Right ventricle myocardium inferior (tissue), 1 donor: ENCODE measurements at places on chromosomes 12 and 14. TPM values are rescaled to one million over a fixed set of nuclear protein-coding genes. Genes with fewer than 3 reads are reported as not detected.

Gene EPYC
- total RNA-seq, result not detected

Gene KLHDC1
- total RNA-seq, result 7.1 TPM

Gene CDCA3
- 1.2 TPM for total RNA-seq

Gene CELA1
- total RNA-seq, result not detected

Gene LRP1-AS
- total RNA-seq, result not detected

Gene SMAGP
- 3.8 TPM for total RNA-seq

Gene INSM2
- not detected for total RNA-seq

Gene THTPA
- total RNA-seq, result 16.0 TPM

Gene TAS2R10
- total RNA-seq, result not detected

DNA sequence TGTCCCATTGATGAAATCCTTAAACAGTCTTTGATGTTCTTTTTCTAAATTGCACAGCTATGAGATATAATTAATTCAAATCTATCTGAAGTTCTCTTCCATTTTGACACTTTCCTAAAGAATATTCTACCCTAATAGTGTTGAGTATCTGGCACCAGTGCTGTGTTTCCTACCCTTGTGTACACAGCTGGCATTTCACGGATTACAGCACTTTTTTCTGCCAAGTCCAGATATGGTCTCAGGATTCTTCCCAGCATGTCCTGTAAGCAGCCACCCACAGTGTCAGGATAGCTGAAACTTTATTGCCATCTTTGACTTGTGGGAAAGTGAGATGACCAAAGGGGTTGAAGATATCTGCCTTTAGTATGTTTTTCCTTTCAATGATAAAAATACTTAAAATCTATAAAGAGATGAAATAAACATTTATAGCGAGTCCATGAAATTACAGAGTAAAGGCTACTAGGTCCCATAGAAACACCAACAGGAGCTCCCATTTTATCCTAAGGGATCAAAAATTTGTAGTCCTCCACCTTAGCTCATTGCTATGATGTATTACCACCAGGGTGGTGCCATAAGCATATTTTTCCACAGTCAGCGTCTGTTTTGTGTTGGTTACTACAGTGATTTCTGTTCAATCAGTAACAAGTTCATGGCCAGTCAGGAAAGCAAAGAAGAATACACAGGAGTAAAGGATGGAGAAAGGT, 96.7 kb downstream of the TRHDE start:
- no peak for DNase-seq

DNA sequence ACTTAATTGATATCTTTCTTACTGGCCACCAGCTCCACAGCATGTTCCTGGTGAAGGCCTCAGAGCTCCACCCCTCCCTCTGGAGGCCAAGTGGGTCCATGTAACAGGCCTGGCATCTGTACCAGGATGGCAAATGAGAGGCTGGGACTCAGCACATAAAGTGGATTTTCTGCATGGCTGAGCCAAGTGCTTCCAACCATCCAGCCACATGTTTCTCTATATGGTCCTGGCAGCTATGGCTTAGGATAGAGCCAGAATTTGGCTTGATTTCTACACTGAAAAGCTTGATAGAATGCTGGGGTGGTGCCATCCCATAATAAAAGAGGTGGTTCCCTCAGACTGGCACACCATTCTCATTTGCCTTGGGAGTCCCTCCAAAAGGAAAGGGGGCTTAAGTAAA, 94.1 kb downstream of the PAX9 start:
- DNase-seq, result no peak

DNA sequence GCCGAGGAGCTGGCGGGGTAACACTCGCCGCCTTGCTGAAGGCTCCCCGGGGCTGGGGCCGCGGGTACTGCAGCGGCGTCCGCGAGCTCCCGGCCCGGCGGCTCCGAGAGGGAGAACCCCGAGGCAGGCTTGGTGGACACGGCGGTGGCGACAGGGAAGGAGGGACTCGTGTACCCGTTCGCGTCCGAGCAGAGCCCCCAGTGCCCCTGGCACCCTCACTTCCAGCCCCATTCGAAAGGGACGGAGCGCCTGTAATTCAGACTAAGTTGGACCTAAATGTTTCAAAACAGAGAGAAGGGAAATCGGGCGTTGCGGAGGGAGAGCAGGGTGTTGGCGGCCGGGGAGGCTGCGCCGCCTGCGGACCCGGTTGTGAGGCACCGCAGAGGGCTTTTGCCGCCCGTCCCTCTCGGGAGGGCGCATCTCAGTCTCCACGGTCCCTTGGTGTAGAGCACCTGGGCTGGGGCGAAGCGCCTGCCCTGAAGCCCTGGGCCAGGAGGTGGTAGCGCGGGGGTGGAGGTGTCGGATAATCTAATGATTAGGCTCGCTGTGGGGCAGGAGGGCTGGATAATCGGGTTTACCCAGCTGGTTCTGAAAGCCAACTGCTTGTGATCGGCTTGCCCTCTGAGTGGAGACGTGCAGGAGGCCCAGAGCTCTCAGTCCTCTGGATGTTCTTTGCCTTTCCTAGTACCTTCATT, 771 bp downstream of the DAAM1 start:
- peak; percentile 76 for DNase-seq

- DNase-seq, result no peak
Observed at GRCh38 chr14:69325646-69326265, 65.8 kb downstream of the GALNT16 start.

- DNase-seq, result no peak
Observed at GRCh38 chr14:102684298-102684663, 91.8 kb downstream of the RCOR1 start.

- DNase-seq, result no peak
Observed at GRCh38 chr12:3421191-3421978, 69.6 kb upstream of the PRMT8 start.

GRCh38 chr12:124480469-124481256, 86.7 kb downstream of the NCOR2 start:
- DNase-seq, result peak; percentile 72

- DNase-seq, result no peak
Observed at GRCh38 chr12:125142601-125143000, 77.4 kb downstream of the AACS start.

DNA sequence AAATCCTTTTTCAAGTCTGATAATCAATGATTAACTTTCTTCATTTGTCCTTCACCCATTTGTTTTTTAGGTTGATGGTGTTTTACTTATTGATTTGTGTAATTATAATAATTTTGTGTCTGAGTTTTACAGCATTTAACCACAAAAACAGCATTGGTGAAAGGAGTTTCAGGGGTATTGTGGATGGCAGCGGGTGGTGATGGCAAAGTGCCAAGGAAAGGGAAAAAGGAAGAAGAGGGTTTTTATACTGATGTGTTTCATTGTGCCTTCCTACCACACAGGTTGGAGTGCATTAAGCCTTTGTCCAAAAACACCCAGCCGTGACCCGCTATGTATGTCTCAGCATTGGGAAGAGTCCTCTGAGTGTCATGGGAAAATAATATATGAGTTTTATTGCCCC, 150.3 kb downstream of the DAD1 start:
- DNase-seq, result no peak

DNA sequence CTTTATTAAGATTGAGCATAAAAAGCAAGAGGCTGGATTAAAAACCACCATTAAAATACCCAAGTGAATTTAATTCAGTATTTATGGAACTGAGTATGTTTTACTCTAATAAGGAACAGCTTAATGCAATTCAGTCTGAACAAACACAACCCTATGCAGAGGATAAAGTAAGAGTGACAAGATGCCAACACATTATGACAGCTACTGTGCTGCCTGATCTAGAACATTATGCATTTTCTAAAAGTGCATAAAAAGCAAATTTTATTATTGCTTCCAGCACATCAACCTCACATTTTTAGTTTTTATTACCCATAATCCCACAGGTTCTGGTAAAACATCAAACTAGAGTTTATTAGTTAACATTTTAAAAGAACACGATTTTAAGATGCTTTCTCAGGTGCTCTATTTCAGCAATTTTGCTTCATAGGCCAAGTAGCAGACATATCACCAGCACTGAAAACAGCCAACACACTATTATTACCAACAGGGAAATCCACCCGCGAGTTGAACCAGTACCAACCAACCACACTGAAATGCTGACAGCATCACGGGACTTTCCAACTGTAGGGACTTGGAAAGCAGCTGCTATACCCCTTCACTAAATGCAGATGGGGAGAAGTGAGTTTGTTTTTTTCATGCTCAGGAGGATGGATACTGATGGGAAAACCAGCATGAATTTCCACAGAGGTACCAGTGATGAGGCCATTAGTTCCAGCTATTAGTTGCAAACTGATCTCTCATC, 372.1 kb downstream of the KCNH5 start:
- DNase-seq, result no peak

DNA sequence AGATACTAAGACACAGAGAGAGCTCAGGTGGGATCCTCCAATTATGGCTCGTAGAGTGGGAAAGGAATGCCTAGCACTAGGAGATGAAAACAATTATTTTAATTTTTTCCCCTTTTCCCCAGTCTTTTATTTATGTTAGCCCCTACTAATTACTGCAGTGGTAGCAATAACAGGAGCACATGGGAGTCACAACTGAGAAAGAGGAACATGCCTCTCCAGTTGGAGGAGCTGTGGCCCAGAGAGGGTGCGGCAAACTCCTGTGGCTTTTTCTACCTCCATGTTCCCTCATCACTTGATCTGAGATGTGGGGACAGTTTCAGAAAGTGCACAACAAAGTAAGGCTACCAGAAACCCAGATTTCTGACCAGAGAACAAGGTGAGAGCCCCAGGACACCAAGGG, 25.9 kb upstream of the POC1B start:
- DNase-seq, result no peak

- no peak for DNase-seq
Observed at GRCh38 chr12:13036881-13037280, 7.3 kb upstream of the FAM234B start.

DNA sequence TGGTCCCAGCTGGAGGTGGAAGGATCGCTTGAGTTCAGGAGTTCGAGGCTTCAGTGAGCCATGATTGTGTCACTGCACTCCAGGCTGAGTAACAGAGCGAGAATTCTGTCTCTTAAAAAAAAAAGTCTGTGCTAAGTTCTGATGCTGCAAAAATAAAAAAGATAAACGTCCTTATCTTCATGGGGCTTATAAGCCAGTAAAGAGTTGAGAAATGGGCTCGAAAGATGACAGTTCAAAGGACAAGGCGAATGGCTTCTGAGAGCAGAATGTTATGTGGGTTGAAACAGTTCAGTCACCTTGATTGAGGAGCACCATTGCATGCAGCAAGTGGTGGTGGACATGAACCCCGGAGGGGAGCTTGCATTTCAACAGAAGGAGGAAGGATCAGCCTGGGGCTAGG, 4.7 kb downstream of the TSPAN9 start:
- no peak for DNase-seq

- DNase-seq, result no peak
Observed at GRCh38 chr12:31041033-31041564, 32.6 kb upstream of the DDX11 start.

DNA sequence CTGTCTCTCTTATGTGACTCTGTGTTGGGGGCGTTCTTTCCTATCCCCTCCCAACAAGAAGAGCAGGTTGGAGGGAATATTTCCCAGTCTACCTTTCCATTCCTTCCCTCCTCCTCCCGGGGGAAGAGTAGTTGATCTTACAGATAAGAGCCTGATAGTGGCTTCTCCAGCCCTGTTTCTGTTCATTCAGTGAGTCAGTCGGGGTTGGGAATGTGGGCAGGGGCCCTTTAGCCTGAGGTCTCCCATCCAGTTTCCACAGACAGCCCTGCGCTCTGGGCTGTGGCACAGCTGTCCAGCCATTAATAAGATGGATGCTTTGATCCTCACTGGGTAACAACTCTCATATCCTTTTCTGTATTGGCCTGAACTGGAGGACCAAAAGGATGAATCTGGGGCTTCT, 18.1 kb upstream of the PPP1R1A start:
- DNase-seq, result no peak

GRCh38 chr12:51814311-51815088, 34.0 kb downstream of the FIGNL2 start:
- peak; percentile 93 for DNase-seq

DNA sequence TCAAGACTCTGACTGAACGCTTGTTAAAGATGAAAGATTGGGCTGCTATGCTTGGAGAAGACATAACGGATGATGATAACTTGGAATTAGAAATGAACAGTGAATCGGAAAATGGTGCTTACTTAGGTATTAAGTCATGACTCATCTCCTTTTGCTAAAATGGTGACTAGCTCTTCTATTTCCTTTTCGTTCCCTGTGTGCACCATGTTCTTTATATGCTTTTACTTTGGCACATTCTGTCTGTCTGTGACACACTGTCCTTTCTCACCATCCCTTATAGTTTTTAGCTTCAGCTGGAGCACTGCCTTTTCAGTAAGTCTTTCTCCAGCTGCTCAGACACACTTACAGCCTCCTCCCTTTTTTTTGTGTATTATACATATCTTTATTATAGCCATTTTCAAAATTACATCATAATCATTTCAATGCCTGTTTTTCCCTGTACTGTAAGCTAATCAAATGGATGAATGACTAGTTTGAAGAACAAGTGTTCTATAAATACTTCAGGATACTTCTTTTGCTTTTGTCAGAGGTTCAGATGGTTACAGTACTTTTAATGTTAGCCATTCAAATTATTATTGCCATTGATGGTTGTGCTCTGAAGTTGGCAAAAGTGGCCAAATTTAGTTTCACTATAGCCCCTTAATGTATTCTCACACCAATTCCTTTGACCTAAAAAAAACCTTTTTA, 68.6 kb downstream of the MIA2 start:
- DNase-seq, result no peak

DNA sequence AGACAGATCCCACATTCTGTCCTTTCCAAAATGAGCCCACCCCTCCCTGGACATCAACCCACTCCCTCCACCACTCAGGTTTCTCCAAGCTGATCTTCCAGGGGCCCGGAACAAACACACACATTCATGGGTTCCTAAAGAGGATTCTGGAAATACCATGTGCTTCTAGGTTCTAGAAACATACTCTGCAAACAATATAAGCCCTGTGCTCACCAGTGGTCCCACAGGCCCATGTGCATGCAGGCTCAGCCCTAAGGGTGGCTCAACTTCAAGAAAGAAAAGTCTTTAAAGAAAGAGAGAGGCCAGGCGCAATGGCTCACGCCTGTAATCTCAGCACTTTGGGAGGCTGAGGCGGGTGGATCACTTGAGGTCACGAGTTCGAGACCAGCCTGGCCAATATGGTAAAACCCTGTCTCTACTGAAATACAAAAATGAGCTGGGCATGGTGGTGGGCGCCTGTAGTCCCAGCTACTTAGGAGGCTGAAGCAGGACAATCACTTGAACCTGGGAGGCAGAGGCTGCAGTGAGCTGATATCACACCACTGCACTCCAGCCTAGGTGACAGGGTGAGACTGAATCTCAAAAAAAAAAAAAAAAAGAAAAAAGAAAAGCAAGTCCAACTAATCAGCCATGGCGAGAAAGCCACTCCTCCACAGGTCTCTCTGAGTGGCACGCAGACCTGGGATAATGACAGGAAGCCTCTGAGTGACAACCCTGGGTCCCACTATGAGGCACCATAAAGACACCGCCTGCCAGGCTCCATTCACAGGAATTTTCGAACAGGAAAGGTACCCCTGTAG, 59.5 kb upstream of the PNMA1 start:
- DNase-seq, result no peak

DNA sequence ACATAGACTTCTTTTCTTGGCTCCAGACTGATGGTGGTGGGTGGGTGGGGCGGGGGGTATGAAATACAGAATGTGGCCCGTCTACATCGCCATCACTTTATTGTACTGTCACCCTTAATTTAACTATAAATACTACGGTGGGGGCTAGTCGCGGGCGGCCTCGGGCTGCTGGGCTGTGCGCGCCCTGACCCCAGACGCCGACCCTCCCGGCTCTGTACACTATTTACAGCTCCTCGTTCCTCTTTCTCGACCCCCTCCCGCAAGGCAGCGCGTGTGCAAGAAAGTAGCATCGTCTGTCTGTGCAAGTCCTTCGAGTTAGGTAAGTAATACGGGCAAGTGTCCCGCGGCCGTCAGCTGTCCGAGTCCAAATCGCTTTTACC, 1.8 kb downstream of the GSC start:
- DNase-seq, result no peak
